ENCODE measurements at places on chromosomes 12 and 14.

DNA sequence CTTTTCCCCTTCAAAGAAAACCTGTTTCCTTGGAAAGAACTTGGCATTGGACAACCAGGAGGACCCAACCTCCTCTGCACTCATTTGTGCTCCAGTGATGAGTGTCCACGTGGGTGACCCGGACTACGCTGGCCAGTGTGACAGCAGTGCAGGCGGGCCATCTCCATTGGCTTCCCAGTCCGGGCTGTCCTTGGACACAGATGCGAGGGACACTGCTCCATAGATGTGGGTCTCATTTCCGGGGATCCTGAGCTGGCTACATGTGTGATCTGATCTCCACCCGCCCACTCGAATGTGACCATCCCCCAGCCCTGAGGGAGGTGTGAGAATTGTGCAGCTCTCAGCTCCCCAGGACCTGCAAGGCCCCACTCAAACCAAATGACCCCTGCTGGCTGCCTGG lies 836.6 kb upstream of the TMEM132C start:
- no peak for DNase-seq

DNA sequence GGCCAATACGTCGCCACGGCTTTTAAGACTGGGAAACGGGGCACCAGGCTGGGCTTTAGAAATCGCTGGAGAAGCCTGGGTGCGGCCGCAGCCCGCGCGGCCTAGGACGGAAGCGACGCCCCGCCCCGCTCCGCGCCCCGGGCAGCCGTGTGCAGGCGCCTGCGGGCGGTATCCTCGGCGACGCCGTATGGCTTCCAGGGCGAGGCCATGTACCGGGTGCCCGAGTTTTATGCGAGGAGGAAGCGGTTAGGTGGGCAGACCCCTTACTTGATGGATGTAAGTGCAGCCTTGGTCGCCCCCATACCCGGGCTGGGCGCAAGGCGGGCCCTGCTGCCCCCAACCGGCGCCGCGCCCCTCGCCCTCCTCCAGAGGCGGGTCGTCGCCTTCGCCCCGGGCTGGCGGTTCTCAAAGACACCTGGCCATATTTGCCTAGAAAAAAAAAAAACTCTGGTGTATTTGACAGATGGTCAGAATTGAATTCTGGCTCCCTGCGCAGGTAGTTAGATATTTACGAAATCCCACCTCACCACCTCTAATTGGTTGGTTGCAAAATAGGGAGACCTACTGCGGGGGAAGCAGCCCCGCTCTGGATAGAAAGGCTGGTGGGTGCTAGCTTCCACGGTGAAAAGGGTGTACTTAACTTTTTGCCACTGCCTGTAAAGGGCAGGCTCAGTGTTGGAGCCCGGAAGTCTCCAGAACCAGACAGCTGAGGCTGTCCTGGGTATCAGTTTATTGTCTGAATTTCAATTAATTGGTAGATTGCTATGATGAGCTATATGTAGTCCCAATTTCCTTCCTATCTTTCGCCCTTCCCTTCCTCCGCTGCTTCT lies at the start of gene PPP1R36:
Gene PPP1R36 (plus strand): TSS at position 171 of the 830 bp plus-strand sequence. CDS start 37 bp downstream, at position 208.
- no peak for DNase-seq

GRCh38 chr12:6030081-6030480 lies 85.0 kb upstream of the ANO2 start:
- no peak for DNase-seq

DNA sequence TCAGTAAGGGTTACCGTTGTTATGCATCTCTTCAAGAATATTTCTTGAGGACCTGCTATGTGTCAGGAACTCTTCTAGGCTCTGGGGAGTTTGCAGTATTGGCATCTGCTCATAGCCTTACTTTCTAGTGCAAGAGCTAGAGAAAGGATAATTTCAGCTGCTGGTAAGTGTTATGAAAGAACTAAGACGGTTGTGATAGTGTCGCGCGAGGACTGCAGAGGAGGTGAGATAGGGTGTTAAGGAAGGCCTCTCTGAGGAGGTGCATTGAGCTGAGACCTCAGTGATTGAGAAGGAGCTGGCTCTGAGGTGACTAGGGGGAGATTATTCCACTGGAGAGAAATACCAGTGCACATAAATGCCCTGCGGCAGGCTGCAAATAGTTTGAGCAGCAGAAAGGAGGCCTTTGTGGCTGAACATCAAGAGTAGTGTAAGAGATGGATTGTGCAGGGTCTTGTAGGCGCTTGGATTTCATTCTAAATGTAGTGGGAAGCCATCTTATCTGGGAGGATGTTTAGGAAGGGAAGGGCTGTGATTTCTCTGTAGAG lies 824 bp downstream of the DDX55 start:
- DNase-seq = no peak

GRCh38 chr12:53976172-53976822 lies 1.5 kb upstream of the HOTAIR start:
- no peak for DNase-seq

- DNase-seq = no peak
Measured at GRCh38 chr12:63867053-63867452, 22.6 kb downstream of the SRGAP1 start.

GRCh38 chr14:89276424-89276975 lies 140.5 kb downstream of the FOXN3 start:
- DNase-seq = no peak

DNA sequence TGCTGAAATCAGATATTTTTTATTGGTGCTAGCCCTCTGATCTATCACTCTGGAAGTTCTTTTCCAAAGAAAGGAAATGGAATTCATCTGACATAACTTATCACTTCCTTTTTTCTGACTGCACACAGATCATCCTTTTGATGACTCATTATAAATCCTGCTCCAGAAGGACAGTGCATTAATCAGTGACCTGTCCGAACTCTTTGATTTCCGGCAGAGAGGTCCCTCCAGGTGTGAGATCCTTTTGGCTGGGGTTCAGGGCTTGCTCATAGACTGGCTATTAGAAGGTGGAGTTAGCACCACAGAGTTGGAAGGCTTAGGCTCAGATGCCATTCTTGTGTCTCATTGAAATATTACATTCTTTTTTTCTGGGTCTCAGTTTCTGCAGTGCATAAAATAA lies 328.2 kb downstream of the ZFP36L1 start:
- DNase-seq = no peak

- DNase-seq = no peak
Measured at GRCh38 chr12:1474574-1475153, 119.7 kb downstream of the FBXL14 start.

- DNase-seq = no peak
Measured at GRCh38 chr14:25074099-25074685, 24.2 kb upstream of the STXBP6 start.

- DNase-seq = no peak
Measured at GRCh38 chr12:100741084-100741711, 53.4 kb upstream of the ANO4 start.

- DNase-seq = no peak
Measured at GRCh38 chr12:94147387-94147990, 888 bp upstream of the PLXNC1 start.

GRCh38 chr14:78297858-78298257 lies 127.7 kb downstream of the NRXN3 start:
- no peak for DNase-seq

GRCh38 chr14:54758041-54758440 lies 144.6 kb downstream of the GCH1 start:
- no peak for DNase-seq

- DNase-seq = no peak
Measured at GRCh38 chr12:115528466-115528865, 749.0 kb downstream of the MED13L start.

DNA sequence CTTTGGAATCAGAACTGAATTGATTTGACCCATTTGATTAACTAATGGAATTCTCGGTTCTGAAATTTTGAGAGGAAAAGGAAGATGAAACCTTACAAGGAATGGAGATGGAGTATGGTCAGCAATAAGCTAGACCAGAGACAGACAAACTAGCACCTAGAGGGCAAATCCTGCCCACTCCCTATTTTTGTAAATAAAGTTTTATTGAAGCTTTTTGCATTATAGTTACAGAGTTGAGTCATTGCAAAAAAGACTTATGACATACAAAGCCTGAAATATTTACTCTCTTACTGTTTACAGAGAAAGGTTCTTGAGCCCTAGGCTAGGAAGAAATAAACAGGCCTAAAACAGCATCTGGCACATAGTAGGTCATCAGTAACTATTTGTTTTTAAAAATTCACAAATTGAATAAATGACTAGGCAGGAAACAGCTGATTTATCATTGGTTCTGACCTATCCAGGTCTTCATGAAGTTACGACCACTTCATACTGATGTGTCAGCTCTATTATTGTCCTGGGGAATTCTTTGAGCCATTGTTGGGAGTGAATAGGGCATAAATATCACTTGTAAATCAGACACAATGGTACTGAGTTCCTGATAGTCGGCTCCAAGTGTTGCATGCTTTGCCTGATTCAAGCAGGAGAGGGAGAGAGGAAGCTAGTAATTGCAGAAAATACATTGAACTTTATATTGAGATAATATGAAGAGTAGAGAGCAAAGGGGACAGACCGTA lies 14.6 kb upstream of the STAB2 start:
- DNase-seq = no peak

- DNase-seq = no peak
Measured at GRCh38 chr12:69698054-69698453, 1.0 kb downstream of the BEST3 start.

DNA sequence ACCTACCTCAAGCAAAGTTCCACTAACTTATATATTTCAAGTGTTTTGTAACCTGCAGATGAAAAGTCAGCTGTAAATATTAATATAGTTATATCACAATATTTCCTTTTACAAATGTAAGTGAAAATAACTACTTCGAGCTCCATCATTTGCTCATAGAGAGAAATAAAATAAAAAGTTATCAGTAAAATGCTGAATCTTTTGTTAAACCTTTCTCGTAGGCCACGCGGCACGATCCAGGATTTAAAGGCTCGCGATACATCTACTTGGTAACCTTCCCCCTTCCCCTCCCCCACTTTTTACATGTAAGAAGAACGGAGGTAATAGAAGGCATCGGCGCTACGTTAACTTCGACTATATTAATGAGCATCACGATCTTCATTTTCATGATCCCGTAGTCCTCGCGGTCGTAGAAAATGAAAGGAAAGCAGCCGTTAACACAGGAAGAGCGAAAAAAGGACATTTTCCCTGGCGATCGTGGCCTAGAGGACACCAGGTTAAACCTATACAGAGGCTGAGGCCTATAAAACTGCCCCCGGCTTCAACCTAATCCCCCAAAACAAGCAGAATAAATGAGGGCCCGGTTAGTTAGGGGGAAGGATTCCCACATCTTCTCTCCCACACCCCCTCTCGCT lies 508 bp downstream of the HNRNPC start:
- no peak for DNase-seq

DNA sequence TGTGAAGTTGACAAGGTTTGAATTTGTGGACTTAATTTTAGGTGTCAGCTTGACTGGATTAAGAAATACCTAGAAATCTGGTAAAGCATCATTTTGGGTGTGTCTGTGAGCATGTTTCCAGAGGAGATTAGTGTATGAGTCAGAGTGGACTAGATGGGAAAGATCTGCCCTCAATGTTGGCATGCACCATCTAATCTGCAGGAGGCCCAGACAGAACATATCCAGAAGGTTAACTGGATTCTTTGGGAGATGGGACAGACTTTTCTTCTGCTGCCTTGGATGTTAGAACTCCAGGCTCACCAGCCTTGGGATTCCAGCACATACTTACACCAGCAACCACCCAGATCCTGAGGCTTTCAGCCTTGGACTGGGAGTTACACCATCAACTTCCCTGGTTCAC lies 14.1 kb downstream of the SGPP1 start:
- no peak for DNase-seq

GRCh38 chr12:113798552-113798951 lies 167.6 kb downstream of the RBM19 start:
- no peak for DNase-seq

GRCh38 chr14:93787465-93788292 lies 606 bp downstream of the PRIMA1 start:
- no peak for DNase-seq

DNA sequence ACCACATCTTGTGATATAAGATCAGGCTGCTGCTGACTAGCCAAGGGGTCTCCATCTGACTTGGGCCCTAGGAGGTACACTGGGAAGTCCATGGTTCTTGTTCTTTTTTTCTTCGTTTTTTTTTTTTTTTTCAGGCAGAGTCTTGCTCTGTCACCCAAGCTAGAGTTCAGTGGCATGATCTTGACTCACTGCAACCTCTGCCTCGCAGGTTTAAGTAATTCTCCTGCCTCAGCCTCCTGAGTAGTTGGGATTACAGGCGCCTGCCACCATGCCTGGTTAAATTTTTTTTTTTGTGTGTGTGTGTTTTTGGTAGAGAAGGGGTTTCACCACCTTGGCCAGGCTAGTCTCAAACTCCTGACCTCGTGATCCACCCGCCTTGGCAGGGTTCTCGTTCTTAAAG lies 178.2 kb downstream of the RMST start:
- DNase-seq = no peak

- DNase-seq = no peak
Measured at GRCh38 chr12:56864318-56864717, 69.9 kb downstream of the SDR9C7 start.

DNA sequence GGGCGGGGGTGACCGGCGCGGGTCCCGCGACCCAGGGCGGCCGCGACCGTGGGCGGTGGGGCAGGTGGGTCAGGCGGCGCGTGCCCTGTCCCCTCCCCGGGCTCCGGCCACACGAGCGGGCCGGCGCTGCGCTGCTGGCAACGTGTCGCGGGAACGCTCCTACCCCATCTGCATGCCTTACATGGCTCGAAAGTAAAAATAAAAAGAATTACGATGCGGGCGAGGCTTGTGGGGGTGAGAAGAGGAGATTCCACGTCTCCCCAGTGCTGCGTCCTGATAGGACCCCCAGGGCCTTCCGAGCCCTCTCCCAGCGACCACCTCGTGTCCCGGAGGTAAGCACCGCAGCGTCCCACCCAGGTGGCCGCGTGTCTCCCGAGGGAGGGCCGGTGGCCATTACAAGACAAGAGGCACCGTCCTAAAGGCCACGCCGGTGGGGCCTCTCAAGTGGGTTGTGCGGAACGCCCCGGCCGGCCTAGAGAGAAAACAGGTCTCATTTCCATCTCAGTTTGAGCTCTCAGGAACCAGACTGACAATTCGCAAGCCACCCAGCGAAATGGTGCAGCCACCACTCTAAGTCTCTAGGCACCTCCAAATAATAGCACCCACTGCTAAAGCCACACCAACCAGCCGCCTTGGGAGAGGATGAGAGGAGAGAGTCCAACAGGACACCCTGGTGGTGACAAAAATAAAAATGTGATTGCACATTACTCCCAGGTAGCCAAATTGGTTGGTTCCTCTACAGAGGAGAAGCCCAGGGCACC lies 612 bp upstream of the FOXN3 start:
- peak; percentile 91 for DNase-seq

GRCh38 chr14:31025367-31026076 lies at the start of gene AP4S1:
AP4S1 (plus strand) TSS chr14:31025649; CDS start chr14:31066197, 40,548 bp downstream.
- DNase-seq = peak; percentile 50

DNA sequence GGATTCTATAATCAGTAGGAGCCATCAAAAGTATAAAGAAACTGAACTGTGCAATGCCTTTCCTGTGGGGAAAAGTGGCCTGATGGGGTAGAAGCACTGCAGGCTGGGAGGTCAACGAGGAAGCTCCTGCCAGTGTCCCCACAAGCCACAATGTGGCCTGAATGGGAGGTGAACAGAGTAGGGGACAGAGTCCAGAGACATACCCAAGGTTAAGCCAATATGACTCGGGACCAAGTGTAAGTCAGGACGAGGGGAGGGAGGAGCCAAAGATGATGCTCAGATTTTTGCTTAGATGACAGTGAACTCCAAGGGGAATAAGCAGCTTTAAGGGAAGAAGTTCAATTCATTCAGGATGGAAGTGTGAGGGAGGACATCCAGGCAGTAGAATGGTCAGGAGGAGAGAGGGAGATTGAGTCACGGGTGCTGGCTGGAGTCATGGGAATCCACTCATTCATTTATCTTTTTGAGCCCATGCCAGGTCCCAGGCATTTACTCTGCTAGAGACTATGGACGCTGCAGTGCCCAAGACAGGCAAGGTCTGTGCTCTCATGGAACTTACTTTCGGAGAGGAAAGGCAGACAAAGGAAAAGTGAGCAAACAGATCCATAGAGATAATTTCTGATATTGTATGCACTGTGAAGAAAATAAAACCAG lies 29.1 kb downstream of the DPF3 start:
- DNase-seq = no peak
